ENCODE measurements at places on chromosomes 3 and 15.

- no peak for DNase-seq
These were observed 76.2 kb downstream of the ATP1B3 start for GRCh38 chr3:141952611-141953010.

DNA sequence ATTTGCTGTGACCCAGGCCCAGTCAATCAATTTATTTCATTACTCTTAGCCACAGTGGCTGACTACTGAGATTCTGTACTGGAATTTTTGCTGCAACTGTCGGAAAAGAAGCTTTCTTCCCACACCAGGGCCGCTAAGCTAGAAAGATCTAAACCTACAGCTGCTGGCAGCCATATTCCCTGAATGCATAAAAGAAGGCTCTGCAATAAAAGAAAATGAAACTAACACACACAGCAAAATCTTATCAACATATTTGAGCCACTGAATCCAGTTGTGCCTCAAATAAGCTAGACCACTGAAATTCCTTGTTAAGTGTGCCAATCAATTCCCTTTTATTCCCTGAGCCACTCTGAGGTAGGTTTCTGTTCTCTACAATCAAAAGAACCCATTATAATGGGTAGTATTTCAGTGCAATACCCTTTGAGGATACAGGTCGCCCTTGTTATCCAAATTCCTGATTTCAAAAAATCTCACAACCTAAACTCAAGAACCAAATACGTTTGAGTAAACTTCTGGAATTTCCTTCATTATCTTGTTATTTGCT, 60.3 kb downstream of the MYO9A start:
- DNase-seq = peak; percentile 43

- DNase-seq = no peak
These were observed 134.3 kb downstream of the TLE3 start for GRCh38 chr15:69963385-69963784.

GRCh38 chr3:16810593-16811367, 74.0 kb upstream of the PLCL2 start:
- DNase-seq = no peak

DNA sequence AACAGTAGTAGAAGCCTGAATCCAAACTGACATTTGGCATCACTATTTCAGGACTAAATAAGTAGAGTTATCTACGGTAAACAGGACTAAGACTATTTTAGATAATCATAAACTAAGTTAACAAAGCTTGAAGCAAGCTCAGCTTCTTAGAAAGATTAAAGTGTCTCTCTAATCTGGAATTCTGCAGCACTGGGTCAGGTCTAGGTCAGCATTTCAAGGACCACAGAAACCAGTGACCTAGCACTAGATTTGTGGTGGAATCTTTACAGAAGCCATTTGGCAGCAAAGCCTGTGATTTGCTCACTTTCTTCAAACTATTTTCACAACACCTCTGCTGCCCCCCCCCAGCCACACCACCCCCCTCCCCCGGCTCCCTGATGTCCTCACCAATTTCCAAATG, 37.5 kb downstream of the IGSF11 start:
- no peak for DNase-seq

GRCh38 chr3:10531031-10531430, 25.6 kb upstream of the ATP2B2 start:
- no peak for DNase-seq

GRCh38 chr3:67897351-67898336, 243.2 kb upstream of the SUCLG2 start:
- DNase-seq = no peak

DNA sequence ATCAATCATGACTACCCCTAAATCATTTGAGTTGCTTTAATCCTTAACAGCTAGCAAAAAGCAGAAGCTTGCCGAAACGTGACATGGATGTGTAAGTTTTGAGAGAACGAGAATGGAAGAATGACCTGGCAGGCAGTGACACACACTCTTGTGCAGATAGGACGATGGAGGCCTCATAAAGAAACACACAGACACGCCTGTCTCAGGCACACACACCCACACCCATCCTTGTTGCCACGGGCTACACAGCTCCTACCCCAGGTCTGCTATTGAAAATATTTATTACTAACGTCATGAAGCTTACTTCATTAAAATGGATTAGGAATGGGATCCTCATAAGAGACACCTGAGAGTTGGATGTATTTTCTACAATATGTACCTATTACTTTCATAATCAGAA, 8.5 kb downstream of the MYO5C start:
- DNase-seq = no peak

DNA sequence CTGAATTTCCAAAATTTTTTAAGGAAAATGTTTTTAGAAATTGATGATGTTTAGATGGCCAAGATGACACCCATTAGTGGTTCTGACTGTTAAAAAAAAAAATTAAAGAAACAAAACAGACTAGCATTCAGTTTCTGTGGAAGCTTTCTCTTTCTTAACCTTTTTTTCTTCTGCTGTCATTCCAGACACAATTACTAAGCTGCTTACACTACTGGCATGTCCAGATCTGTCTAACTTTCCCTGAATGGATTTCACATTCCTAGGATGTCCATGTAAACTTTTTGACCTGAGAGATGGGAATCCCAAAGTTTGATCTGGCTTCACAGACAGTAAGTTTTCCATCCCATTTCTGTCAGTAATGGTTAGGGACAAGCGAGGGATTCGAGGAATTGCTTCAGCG, 10.3 kb upstream of the MTMR10 start:
- DNase-seq = no peak

DNA sequence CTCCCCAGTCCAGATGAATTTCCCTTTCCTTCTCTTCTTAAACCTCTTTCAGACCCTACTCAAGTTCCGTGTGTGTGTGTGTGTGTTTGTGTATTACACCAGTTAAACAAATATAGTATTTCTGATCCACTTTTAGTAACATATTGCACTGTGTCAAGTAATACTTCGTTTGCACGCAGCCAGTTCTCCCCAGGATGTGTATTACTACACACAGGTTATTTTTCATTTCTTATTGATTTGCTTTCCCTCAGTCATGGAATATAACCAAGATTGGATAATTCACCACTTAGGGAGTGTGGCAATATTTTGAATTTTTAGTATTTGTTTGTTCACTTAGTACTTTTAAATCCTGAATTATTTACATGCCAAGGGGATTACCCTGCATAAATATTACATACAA, 667.0 kb downstream of the NR2F2 start:
- DNase-seq = no peak

DNA sequence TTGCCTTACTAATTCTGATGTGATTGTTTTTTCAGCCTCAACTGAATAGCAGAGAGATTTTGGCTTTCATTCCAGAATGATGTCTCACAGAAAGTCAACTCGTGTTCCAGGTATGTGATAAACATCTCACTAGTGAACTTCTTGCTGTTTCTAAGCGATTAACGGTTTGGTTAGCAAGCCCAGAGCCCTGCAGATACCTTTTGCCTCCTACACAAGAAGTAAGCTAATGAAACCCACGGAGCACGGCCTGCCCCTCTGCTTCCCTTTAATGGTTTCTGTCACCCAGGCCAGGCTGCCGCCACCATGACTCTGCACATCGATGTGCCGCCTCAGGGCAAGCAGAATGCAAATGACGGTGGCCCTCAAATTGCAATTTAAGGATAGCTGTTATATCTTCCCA, 155.9 kb upstream of the ICE2 start:
- no peak for DNase-seq

- no peak for DNase-seq
These were observed 749.0 kb downstream of the NSUN3 start for GRCh38 chr3:94811836-94812235.

GRCh38 chr15:42053914-42054313, 33.1 kb upstream of the PLA2G4E start:
- DNase-seq = no peak

GRCh38 chr15:79900087-79900486, 3.3 kb upstream of the MTHFS start:
- no peak for DNase-seq

- DNase-seq = no peak
These were observed 37.1 kb downstream of the PHC3 start for GRCh38 chr3:170144437-170144843.

GRCh38 chr3:184676927-184677326, 34.9 kb downstream of the MAGEF1 start:
- no peak for DNase-seq

DNA sequence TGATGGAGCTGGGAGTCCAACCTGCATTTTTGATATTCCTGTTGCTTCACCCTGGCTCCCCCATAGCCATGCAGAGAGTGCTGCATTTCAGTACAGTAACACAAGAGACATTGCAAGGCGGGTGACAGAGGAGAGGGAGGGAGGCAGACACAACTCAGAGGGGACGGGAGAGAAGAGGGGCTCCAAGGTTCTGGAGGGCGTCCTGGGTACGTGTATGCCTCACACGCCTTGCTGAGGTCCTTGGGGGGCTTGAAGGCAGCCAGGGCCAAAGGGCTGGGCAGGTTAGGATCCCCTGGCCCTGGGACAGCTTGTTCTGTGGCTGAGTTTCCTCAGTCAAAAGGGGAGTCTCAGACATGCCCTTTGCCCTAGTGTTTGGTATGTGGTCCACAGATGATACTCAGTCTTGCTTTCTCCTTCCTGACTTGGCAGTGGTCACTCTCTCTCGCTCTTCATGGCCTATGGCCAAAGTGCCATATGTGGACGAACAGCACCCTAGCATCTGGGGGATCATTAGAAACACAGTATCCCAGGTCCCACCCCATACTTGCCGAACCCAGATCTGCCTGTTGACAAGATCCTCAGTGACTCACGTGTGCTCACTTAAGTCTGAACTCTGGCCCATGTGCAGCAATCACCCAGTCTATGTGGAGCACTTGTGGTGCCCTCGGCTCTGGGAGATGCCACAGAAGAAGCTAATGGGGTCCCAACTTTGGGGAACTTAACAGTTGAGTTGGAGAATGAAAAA, 52.9 kb downstream of the FGD5 start:
- no peak for DNase-seq

GRCh38 chr3:107599772-107600145, 77.0 kb downstream of the BBX start:
- no peak for DNase-seq
